ENCODE measurements at places on chromosomes 5 and 9.

DNA sequence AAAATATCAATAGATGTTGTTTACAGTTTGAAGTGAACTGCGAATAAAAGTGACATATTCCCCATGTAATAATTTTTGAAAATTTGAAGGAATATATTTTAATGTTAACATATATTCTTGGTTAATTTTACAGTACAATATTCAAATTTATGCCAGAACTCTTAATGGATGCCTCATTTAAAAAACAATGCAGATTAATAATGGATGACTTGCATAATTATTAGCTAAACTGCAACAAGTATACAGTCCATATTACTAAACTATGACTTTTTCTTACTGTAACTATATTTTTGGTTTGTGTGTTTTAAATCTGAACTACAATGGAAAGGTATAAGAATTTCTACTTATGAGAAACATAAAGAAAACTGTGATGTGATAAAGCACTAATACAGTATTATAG lies 1390.1 kb downstream of the PTPRD start:
- no peak for DNase-seq

DNA sequence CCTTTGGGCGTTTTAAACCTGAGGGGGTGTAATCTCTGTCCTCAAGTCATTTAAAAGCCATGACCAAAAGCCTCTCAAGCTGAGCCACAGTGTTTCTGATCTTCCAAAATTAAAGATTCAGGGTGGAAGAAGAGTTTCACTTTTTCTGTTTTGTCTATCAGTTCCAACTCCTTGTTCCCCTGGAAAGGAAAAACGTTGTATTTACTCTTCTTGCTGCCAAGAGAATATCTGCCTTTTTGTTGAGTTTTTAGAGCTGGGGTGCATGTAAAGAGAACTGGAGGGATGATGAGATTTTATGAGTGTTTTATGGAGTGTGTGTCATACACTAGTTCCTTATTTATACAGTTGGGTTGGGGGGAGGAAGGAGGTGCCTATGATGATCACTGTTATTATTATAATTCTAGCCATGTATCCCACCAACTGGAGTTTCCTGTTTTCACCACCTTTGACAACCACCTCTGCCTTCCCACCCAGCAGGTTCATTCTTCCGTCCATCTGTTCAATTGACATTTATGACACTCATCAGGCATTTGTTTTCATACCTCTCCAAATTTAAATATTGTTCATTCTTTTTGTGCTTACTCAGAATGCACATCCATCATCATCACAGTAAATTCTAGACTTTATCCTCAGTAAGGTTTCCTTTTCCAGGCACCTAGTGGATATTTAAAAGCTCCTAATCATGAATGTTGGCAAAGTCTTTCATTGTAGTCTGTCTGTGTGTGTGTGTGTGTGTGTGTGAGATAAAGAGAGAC lies 97.9 kb upstream of the MPDZ start:
- DNase-seq = no peak

GRCh38 chr9:113372059-113372458 lies 4.7 kb downstream of the HDHD3 start:
- no peak for DNase-seq

DNA sequence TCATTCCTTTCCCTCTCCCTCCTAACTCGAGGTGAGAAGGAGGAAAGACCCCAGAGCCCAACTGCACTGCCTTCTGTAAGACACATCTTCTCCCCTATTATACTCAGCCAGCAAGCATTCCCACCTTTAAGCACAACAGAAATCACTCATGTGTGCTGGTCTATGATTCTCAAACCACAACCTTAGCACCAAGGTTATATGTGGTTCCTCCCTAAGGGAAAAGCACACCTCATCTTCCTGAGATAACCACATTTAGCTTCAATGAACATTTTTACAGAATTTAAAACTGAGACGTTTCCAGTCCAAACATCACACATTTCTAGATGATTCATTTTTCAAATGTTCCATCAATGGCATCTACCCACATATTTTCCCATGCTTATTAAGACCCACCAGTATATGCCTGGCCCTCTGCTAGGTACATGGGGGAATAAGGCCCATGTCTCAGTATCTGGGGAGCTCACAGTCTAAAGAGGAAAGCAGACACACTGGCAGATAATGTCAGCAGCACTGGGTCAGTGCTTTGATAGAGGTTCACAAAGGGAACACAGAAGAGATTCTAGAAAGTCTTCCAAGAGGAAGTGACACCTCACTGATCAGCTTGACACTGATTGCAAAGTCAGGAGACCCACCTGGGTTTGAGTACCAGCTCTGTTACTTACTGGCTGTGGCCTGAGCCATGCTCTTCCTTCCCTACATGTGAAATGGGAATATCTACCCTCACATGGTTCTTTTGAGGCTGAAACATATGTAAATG lies 245.4 kb downstream of the DENND1A start:
- no peak for DNase-seq

GRCh38 chr5:44565902-44566301 lies 176.7 kb upstream of the FGF10 start:
- no peak for DNase-seq

- DNase-seq = no peak
These were observed 120.5 kb downstream of the PRDM6 start for GRCh38 chr5:123209502-123210027.

GRCh38 chr9:117253261-117253660 lies 161.6 kb downstream of the ASTN2 start:
- DNase-seq = no peak

DNA sequence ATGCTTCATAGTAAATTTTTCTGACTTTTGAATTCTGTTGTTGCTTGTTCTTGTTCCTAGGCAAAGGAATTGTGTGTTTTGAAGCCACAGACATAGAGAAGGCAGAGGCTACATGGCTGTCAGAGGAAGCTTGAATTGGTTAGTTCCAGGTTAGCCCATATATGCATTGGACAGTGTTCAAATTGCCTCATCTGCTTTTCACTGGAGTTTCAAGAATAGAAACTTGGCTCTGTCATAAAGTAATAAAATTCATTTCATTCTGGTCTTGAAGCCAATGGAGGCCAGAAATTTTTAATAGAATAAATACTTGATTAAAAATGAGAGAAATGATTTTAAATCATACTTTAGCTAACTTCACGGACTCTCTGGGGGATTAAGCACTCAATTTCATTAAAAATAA lies 178.0 kb downstream of the YIPF5 start:
- DNase-seq = no peak

GRCh38 chr5:162990856-162991497 lies 446.4 kb upstream of the CCNG1 start:
- DNase-seq = no peak

- no peak for DNase-seq
These were observed 55.3 kb downstream of the DAP start for GRCh38 chr5:10705747-10706146.

DNA sequence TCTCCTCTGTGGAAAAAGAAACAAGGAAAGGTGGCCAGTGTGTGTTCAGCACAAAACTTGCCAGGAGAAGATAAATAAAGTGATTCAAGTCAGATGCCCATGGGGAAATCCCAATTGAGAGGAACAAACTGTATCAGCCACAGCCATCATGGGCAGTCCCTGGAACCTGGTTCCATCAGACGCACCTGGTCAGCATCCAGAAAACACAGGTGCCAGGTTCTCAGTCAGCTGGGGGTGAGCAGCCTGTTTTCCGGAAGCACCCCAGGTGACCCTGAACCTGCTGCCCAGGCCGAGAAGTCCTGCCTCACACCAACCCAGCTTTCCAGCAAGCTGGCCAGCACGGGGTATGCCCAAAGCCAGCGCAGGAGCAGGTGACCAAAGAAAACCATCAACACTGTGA lies 30.5 kb downstream of the PTCH1 start:
- DNase-seq = no peak

GRCh38 chr9:92965759-92966517 lies 18.6 kb downstream of the FGD3 start:
- DNase-seq = no peak

DNA sequence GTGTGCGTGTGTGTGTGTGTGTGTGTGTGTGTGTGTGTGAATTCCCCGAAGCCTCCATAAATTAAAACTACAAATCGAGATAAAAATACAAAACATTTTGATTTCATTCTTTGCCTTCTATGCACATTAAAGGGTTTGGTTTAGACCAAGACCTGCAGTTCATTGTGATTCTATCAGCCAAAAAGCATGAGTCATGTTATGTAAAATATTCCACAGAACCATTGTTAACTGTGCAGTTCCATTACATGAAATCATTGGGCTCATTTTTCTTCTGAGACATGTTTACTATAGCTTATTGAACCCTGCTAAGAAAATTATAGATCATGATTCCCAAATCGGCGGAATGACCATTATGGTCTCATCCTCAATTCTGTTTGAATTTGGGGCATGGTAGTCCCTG lies 11.7 kb downstream of the CAVIN4 start:
- DNase-seq = no peak

GRCh38 chr5:15353086-15353645 lies 146.8 kb upstream of the FBXL7 start:
- DNase-seq = no peak

GRCh38 chr9:132412089-132412488 lies 2.1 kb downstream of the CFAP77 start:
- DNase-seq = no peak

DNA sequence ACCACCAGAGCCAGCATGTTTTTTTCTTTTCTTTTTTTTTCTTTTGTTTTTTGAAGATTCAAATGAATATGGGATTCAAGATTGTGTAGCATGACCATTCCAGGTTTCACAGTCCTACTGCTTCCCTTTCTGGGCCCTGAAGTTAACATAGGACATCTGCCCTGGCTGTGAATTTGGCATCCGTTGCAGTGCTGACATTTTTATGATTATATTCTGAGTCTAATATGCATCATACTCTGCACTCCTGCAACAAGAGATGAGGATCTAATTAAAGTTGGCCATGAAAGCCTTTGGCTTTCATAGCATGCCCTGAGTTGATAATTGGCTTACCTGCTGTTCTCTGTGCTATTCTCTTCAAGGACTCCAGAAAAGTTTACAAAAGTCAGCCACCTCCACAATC lies 29.8 kb downstream of the C5orf22 start:
- DNase-seq = no peak

DNA sequence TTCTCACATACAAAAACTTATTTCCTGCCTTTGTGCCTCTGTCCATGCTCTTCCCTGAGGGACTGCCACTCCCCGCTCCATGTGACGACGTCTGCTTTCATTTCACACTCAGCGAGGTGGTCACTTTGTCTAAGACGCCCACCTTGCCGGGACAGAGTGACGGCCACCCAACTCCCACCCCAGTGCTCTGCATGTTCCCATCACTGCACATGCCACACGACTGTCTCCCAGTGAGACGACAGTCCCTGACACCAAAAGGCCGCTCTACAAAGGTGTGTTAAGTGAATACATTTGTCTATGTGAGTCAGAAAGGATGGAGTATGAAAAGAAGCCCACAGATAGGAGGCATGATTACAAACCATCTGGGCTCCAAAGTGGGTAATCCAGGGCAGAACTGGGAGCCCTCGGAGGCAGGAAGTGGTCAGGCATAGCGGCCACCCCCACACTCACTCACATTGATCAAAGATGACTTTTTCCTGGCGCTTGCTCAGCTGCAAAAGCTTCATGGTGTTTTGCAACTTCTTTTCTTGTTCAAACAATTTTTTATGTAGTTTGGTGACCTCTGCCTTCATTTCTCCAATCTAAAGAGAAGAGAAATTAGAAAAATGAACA lies 185.8 kb downstream of the CDK5RAP2 start:
- DNase-seq = no peak
